ENCODE measurements at places on chromosomes 13 and 19.
A peak's percentile ranks its signal among the peaks of the same experiment; 100 is the strongest.

DNA sequence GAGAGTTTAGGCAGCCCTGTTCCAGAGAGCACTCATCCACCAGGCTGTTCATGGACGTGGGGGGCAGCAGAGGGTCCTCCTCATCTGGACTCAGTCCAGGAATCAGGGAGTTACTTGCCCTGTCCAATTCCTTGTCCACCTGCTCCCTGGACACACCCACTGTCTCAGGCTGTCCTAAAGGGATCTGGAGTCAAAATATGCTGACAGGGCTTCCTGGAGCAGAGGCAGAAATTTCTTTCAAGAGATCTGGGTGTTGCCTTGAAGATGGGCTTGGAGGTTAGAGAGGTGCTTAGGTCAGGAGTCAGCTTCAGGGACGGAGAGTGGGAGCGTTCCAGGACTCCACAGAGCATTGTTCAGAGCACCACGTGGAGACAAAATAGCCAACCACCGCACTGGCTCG, 65.8 kb upstream of the SHISA2 start:
- no peak for DNase-seq

GRCh38 chr19:11767633-11768133, 883 bp downstream of the ZNF441 start:
- DNase-seq, result no peak

DNA sequence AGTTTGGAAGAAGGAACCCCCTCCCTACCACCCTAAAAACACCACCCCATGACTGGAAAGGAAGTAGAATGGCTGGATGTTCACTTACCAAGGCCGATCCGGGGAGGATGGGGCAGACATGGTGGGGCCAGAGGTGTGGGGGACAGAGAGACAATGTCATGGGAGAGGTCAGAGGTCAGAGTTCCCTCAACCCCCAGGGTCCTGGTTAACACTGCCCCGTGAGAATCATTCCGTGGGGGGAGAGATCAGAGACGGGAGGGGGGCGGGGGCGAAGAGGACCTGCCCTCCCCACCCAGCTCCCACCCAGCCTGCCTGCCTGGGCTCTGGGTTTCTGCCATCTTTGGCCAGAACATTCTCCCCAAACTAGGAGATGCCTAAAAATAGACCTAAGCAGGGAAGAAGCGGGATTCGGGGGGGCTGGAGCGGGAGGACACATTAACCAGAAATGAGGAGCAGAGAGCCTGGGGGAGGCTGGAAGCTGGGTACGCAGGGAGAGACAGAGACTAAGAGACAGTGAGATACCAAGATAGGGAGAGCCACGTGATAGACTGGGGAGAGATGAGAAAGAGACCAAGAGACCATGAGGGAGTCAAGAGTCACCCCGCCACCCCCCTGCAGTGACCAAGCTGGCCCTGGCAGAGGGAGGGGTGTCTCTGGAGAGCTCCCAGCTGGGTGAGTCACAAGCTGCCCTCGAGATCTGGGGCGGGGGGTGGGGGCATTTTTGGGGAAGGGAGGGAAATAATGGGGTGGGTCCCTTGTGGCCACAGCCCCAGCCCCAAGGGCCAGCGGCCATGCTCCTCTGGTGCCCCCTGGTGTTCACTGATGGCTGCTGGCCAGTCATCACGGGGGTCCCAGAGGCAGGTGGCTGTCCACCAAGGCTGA, 6.1 kb upstream of the KANK2 start:
- no peak for DNase-seq

DNA sequence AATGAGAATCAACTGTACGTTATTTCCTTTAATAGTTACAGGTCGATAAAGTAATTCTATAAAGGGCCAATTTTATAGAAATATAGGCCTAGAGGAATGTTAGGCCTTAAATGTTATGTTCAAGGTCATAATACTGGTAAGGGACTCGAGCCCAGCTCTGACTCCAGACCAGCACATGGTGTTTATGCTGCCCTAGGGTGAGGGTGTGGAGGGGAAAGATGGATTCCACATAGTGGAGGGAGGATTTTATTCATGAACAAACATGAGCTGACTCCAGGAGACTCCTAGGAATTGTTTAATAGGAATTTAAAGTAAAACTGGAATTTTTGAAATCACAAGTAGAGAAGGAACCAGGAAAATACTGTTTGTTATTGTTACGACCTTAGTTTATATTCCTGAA, 139.9 kb downstream of the LACC1 start:
- no peak for DNase-seq

DNA sequence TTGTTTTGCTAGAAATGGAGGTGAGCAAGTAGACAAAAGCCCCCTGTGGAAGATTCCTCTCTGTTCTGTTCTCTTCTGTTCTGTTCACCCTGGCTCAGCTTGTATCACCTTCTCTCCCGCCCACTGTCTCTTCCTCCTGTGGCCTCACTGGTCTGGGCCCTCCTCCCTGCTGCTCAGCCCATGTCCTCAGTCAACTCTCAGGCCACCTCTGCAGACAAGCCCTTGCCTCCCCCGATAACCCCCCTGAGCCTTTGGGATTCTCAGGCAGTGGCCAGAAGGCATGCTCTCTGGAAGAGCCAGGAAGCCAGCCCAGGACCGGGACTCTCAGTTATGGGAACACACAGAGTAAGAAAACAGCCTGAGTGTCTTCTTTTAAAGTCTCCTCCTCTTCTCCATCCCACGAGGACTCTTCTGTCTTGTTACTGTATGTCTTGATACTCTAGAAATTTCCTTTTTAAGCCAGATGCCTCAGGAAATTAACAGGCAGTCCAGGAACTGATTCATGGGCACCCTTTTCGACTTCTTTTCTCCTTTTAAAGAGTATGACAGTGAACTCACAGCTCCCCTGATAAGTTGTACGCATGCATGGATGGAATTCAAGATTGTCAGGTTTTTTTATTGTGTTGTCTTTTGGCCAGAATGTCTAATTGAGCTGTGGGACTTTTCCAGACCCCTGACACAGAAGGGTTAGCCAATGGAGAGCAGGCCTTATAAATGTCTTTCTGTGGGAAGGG, 33.7 kb downstream of the SHISA2 start:
- DNase-seq, result no peak

DNA sequence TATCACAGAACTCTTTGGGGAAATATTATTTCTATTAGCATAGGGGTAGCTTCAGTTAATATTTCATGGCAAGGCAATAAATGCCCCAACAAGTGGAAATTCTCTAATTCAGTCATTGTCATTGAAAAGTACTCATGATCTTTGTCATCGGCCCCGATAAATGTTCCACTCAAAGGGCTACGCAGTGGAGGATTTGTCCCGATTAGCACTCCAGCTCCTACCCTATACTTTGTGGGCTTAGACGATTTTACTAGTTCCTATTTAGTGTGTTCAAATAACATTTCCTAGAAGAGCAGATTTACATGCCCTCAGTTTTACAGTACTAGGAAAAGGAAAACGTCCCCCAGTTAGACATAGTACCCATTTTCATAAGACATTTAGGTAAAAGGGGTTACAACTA, 38.0 kb upstream of the ATP12A start:
- DNase-seq, result no peak

DNA sequence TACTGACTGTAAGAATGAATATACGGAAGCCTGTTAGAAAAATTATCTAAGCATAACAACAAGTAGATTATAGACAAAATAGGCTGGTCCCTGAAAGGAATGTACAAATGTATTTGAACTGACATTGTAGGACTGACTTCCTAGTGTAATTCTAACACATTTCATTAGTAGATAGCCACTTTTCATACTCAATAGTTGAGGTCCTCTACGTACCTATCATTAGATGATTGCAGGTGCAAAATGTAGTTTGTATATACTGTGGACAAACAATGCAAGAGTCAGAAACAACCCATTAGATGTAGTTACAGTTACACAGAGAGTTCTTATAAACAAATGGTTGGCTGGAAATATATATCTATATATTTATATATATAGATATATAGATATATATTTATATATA, 402.3 kb upstream of the SLITRK6 start:
- no peak for DNase-seq

GRCh38 chr19:13537454-13537853, 31.2 kb upstream of the CACNA1A start:
- DNase-seq, result peak; percentile 69

DNA sequence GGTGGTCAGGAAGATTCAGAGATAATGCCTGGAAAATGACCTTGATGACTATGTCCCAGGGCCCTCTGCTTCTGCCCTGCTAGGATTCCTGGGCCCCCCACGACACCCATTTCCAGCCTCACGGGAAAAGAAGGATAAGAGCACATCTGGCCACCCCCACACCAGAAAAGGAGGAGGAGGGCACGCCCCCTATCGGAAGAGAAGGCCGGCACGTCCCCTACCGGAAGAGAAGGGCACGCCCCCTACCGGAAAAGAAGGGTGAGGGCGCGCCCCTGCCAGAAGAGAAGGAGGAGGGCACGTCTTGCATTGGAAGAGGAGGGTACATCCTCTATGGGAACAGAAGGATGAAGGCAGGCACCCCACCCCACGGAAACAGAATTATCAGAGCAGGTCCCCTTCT, 84.3 kb downstream of the IER2 start:
- DNase-seq, result no peak

DNA sequence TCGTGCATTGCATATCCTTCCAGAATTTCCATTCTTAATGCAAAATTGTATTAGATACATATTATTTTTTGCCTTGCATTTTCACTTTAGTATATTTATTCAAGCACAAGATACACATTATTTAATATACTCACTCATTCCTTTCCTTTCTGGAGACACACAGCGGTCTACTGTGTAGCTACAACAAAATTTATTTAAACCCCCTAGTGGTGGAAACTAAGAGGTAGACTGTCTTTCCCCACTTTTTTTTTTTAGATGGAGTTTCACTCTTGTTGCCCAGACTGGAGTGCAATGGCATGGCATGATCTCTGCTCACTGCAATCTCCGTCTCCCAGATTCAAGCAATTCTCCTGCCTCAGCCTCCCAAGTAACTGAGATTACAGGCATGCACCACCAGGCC, 2040.3 kb upstream of the PCDH20 start:
- DNase-seq, result no peak

DNA sequence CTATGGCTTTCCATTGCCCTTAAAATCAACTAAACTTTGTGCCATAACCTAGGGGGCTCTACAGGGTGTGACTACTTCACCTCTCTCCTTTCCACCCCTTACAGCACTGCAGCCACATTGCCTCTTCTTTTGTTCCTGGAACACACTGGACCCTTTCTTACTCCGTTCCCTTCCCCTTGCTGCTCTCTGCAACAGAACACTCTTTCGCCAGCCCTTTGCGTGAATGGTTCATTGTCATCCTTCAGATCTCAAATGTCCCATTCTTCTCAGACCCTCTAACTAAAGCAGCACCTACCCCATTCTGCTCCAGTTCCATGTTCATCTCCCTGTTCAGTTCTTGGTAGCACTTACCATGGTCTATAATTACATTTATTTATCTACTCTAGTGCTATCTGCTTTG, 208.3 kb downstream of the OXGR1 start:
- DNase-seq, result no peak

GRCh38 chr13:44796597-44797490, 192.4 kb downstream of the NUFIP1 start:
- DNase-seq, result no peak

DNA sequence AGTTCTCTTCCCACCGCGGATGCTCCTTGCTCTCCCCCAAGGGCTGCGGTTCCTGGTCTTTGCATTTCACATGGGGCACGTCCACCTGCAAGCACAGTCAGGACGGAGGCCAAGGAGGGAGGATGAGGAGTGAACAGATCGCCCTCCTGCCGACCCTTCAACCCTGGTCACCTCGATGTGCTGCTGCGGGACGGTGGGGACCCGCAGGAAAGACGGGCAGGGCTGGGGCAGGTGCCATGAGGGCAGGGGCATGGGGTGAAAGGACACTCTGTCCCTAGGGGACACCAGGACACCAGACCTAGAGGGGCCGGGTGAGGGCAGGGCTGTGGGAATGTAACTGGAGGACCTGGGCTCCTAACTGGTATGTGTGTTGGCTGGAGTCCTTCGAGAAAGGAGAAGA, 840 bp downstream of the SYCE2 start:
- no peak for DNase-seq

DNA sequence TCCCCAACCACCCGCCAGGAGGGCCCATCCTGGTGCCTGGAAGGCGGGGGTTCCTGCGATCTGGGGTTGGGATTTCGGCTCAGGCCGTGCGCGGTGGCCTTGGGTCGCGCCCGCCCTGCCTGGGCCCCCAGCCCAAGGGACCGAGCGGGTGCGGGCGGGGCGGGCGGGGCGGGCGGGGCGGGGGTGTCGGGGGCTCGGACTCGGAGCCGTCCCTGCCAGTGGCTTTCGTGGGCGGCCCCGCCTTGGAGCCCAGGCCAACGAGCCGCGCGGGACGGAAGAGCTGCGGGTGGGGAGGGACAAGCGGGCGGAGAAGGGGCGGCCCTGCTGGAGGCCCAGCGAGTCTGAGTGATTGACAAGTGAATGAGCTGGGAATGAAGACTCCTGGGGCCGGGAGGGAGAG, 24.6 kb upstream of the ZNF729 start:
- DNase-seq, result no peak

DNA sequence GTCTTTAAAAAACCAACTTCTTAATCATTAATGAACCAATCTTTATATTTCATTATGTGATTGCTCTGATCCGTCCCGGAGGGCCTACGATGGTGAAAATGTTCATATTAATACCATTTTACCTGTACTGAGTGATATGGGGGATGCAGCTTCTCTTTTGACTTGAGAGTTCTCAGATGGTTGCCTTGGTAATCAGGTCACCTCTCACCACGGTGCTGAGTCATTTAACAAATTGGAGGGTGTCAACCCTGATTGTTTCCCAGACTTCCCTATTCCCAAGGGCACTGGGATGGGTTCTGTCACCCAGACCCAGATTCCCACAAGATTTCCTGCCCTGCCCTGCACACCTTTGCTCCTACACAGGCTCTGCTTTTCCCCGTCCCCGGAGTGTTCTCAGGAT, 128.5 kb upstream of the TMTC4 start:
- DNase-seq, result no peak

DNA sequence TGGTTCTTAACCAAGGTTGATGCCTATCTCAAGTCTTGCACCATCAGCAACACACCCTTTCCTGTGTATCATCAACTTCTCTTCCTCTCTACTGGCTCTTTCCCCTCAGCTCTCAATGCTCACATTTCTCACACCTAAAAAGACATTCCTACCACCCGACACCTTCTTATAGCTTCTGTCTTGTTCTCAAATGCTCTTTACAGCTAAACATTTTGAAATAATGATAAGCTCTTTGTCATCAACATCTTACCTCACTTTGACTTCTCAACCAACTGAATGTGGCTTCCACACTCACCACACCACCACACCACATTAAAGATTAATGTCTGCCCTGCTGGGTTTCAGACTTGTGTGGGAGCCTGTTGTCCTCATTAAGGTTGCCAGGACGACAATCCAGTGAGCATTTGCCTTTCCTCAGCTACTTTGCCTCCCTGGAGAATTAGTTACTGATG, 67.8 kb downstream of the RXFP2 start:
- DNase-seq, result no peak

DNA sequence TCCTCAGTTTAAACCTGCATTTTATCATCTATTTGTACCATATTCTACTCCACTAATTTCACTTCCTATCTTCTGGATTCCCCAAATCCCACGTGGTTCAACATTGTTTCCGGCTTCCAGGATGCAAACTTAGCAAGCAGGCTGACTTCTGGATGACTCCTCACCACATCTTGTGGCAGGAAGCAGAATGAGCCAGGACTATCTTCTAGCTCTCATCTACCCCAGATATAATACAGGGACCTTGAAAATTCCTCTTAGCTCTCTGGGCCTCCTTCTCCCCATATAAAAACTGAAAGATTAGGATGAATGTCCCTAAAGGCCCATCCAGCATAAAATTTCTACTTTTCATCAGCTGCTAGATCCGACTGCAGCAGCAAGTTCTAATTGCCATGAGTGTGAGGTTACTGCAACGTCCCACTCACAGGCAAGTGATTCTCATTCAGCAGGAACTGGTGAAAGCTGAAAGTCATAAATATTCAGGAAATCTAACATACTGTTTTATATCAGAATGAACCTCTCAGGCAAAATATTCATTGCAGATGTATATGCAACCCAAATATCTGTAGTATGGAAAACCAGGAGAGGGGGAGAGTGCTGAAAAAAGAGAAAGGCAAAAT, 93.4 kb downstream of the KCTD12 start:
- DNase-seq, result no peak
